ENCODE measurements at places on chromosomes 3 and 15. TPM values are rescaled to one million over a fixed set of nuclear protein-coding genes. Genes with fewer than 3 reads are reported as not detected.

Gene ARL6IP5
- total RNA-seq: 179 TPM

Gene PDCD10
- total RNA-seq: 39.9 TPM

Gene KIF15
- 4.9 TPM for total RNA-seq

Gene SEMA6D
- 21.0 TPM for total RNA-seq

Gene ROPN1
- total RNA-seq: not detected

Gene HRH1
- 9.7 TPM for total RNA-seq

Gene KLHL25
- total RNA-seq: 4.7 TPM

Gene OSTN
- total RNA-seq: not detected

Gene TUSC7
- total RNA-seq: not detected

Gene SPRED1
- total RNA-seq: 29.0 TPM

Gene GHSR
- total RNA-seq: not detected

Gene DAZL
- total RNA-seq: not detected

Gene IL12A
- 6.9 TPM for total RNA-seq

Gene TGM5
- total RNA-seq: not detected

Gene ATP6V1A
- total RNA-seq: 45.4 TPM

Gene PLSCR2
- total RNA-seq: not detected

Gene LRRC34
- 1.9 TPM for total RNA-seq

Gene ATP13A4
- not detected for total RNA-seq

Gene MESP2
- total RNA-seq: 2.0 TPM

Gene MYZAP
- total RNA-seq: 0.72 TPM

Gene CCDC80
- total RNA-seq: 48.7 TPM

Gene CCR4
- not detected for total RNA-seq

Gene LRRIQ4
- total RNA-seq: not detected

Gene SLC28A1
- total RNA-seq: not detected

Gene BTLA
- 0.26 TPM for total RNA-seq

Gene WDR76
- 15.8 TPM for total RNA-seq

Gene FSTL1
- total RNA-seq: 376 TPM

Gene GOLGA8H
- not detected for total RNA-seq

Gene FGF12
- 2.9 TPM for total RNA-seq

Gene CPNE9
- total RNA-seq: not detected

Gene IL17RB
- not detected for total RNA-seq

Gene CYP1A2
- not detected for total RNA-seq

Gene TNFAIP8L3
- 12.1 TPM for total RNA-seq

Gene GATM
- total RNA-seq: 0.96 TPM

Gene CYP8B1
- not detected for total RNA-seq

Gene TIGIT
- not detected for total RNA-seq

Gene KNG1
- not detected for total RNA-seq
